HTR-8/SVneo (cell line): ENCODE measurements at places on chromosomes 6 and 20.

DNA sequence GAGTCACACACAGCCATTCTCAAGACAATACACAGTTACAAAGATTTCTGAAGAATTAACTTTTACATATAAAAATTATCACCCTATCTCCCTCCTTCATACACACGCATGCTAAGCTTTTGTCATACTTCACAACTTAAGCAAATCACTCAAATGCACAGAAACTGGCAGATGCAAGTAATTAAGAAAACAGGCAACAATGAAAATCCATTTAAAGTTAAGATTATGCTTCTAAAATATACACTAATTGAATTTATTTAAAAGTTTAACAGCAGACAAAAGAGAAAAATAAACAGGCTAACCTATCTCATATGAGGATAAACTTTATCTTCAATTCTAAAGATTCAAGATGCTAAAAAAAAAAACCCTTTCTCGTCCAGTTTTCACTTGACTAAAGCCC is 68.4 kb downstream of the DST start:
- DNase-seq = no peak

DNA sequence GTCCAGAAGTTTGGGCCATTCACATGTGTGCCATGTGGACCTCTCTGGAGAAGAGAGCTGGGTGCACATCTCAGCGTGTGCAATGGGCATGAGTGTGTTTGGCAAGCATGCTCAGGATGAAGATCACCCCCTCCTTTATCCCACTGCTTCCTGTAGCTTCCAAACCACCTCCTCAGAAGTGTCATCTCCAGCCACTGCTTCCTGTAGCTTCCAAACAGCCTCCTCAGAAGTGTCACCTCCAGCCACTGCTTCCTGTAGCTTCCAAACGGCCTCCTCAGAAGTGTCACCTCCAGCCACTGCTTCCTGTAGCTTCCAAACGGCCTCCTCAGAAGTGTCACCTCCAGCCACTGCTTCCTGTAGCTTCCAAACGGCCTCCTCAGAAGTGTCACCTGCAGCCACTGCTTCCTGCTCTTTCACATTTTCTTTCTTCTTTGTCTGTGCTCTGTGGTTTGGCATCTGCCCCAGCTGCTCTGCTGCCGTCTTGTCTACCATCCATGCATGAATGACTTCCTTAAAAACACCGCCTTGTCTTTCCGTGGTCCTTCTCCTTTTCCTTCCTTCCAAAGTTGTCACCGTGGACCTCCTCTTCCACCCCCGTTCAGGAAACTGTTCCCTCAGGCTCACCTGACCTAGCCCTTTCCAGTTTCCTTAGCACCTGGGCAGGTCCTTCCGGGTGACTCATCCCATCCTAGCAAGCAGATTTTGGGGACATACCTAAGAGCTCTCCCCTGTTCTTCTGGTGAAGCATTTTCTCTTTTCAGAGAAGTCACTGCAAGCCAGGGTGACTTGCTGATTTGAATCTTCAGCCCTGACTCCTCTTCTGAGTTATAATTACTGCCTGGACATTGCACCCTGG is 43.5 kb upstream of the TIAM2 start:
- no peak for DNase-seq

GRCh38 chr6:144248476-144249301 is 36.4 kb upstream of the UTRN start:
- no peak for DNase-seq

DNA sequence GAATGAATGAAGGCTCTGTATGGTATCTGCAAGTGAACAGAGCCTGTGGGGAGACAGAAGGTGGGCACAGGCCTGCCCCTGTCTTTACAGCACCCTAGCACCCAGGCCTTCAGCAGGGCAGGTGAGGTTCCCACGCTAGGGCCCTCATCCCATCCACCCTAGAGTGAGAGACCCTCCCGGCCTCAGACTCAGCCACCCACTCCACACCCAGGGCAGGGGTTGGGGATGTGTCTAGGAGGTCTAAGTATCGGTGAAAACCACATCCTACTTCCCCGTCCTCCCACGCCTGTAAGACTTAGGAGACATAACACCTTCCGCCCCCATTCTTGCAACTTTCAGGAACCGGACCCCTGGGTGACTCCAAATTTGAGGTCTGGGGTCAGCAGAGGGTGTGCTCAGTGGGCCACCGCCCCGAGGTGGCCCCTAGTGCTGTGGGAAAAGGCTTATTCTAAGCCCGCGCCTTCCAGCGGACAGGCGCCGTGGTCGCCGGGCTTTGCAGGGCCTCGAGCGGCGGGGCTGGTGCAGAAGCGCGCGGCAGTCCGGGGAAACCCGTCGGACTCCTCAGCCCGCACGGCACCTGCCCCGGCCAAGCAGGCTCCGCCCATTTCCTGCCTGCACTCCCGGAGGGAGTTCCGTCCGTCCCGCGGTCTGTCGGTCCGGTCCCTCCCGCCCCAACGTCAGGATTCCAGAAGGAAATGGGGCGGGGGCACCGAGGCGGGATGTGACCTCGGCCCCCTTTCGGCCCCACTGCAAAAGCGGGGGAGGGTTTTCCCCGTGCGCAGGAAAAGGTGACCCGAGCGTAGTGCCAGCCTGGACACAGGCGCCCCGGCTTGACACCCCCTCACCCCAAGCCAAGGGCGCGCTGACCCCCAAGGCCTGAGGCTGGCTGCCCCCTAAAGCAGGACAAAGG is 868 bp downstream of the SAMD10 start:
- DNase-seq = peak; percentile 78

- no peak for DNase-seq
These were observed 10.6 kb downstream of the RBM24 start for GRCh38 chr6:17291778-17292177.

DNA sequence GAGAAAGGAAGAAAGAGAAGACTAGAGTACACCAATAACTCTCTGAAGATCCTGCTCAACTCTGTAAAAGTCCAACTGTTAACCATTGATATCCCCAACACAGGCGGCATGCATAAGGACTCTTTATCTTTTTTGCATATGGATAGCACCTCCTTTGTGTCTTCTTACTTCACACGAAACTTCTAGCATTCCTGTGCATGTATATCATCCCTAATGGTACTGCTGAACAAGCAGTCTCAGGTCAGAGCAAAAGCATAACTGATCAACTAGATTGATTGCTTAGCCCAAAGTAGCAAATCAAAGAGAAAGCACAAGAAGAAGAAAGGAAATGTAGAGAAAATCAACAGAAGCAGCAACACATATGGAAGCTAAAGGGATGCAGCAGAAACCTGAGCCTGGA is 234.4 kb downstream of the SYNE1 start:
- no peak for DNase-seq

GRCh38 chr6:14224359-14225103 is 107.0 kb downstream of the CD83 start:
- no peak for DNase-seq

DNA sequence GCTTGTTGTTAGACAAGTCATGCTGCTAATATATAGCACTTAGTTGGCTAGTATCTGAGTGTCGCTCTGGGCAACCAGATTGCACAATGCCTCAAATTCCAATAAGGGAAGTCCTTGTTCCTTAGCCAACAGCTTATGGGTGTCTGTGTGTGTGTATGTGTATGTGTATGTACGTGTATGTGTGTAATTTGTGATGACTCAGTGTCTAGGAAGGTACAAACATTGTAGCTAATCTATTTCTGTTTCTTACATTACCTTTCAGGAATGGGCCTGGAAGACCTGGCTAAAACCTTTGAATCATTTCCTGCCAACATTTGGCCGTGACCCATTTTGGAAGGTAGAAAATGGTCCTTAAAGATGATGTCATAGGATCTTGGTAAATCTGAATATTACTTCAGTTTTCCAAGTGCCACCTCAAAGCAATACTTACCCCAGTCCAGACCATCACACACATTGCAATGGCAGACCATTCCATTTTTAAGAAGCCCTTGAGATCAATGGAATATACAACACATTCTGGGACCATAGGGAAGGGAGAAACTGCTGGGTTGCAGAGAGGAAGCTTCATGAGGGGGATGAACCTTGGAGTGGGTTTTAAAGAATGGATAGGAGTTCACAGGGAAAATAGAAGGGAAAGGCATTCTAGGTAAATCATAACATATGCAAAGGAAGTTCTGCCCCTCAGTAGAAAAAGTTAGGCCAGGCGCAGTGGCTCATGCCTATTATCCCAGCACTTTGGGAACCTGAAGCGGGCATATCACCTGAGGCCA is 25.1 kb downstream of the NEDD9 start:
- peak; percentile 69 for DNase-seq

- no peak for DNase-seq
These were observed 945.9 kb upstream of the CITED2 start for GRCh38 chr6:140320081-140321080.

DNA sequence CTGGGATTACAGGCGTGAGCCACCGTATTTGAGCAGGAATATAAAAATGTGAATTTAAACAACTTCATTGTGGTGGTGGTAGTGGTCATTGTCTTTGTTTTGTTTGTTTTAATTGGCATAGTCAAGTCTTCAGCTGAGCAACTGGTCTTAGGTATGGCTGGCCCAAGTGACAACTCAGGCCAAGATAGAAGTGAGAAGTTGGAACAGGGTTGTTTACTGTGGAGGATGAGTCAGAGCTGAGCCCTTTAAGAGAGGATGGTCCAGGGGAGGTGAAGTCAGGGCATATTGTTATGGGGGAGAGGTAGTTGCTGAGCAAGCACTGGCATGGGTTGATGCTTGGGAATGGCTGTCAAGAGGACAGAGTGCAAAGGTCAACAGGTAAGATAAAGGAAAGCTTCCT is 308.2 kb downstream of the FARS2 start:
- no peak for DNase-seq

DNA sequence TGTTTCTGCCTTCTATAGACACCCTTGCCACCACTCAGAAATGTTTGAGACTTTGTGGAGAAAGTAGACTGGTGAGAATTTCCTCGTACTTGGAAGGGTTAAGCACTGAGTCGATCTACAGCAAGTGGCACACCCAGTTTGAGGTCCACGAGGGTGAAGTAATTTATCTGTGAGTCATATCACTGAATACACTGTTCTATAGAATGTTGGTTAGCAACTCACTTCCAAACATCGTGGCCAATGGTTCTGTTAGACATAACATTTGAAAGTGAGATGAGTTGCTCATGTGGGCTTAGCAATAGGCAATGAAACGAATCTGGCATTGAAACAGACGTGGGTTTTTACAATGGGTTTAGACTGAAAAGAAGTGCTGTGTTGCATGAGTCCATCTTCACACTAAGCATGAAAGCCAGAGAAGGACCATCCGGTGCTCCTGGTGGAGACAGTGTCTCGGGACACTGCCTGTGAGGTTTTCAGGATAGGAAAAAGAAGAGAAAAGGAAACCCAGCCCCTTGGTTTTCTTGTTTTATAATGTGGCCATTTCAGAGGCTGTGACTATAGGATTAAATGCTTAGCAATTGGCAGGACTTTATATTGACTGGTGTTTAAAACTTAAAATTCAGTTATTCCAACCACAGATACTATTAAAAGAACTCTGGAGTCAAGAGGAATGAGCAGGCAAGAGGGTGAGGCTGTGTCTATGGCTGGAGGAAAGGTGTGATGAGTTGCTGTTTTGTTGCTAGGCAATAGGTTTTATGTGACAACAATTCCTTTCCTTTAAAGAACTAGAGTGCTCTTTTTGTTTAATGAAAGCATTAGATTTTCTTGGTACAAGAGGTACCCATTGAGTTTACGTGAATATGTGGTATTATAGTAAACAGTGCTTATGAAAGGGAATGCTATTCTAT is 31.0 kb upstream of the EZR start:
- DNase-seq = peak; percentile 70

DNA sequence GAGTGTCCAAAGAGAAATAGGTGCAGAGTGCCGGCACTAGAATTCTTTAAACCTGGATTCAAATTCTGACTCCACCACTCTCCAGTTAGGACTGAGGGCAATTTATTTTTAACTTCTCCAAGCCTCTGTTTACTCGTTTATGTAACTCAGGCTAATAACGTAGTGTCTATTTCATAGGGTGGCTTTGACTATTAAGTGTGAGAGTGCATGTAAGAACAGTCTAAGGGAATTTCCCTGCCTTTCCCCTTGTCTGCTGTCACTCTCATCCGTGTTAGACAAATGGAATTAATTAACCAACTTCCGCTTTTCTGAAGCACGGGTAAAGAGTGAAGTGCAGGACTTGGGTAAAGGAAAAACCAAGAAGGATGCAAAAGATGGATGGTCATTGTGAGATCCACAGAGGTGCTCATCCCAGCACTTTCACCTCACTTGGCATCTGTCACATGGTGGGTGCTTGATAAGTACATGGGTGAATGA is 4.1 kb upstream of the ZKSCAN8 start:
- no peak for DNase-seq

DNA sequence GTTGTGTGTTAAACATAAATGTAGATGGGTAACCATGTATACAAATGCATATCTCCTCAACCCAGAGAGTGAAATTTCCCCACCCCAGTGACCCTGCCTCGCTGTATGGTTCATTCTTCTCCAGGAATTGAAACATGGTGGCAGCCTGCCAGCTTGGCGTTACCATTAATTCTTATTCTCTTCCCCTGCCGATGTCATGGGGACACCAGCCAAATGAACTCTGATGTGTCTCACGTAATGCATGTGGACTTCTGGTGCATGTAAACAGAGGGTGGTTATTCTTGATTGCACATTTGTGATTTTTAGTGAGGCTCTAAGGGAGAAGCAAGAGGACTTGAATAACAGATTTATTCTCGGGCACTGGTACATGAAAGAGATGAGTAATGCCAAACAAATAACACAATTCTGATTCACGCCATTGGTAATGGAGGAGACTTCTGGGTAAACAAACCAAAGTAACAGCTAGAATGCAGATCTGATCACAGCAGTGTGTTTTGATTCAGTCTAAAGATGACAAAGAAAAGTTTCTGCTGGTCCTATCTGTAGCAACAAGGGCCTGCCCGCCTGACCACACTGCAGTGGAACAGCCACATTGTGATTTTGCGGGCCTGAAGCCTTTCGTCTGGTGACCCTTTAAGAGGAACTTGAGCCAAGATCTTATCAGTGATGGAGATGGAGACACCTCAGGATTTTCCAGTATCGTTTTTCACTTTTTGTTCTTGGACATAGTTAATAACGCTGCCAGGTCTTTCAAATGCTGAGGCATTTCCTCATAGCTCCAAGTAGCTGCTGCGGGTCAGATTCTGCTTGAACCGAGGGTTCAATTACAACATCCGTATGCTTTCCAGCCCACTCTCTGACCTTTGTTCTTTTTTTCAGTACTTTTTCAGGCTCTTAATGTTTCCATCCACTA is 171.8 kb upstream of the AKAP12 start:
- DNase-seq = no peak

GRCh38 chr6:27743787-27744186 is 168.4 kb downstream of the OR2B2 start:
- no peak for DNase-seq

- no peak for DNase-seq
These were observed 147.8 kb downstream of the MACROD2 start for GRCh38 chr20:14142964-14143627.

DNA sequence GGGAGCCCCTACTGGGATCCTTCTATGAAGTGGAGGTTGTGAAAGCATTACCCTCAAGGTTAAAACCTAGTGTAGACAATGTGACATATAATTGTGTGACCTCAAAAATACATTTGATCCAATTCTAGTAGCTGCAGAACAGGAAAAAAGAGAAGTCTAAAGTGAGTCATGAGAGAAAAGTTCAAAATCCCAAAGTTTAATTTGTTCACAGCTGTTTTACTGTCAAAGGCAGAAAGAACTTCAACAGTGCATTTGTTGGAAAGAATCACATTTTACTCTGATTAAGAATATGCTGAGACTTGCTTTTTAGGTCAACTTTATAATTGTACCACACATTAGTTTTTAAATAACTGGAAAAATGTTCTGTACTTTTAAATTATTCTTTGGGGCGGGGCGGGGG is 1027.4 kb upstream of the FLRT3 start:
- no peak for DNase-seq

- no peak for DNase-seq
These were observed 479.1 kb upstream of the GJE1 start for GRCh38 chr6:141653590-141653989.
